ENCODE measurements at places on chromosomes 12 and 14. TPM values are rescaled to one million over a fixed set of nuclear protein-coding genes. Genes with fewer than 3 reads are reported as not detected.

AREL1 gene
- total RNA-seq, result 27.7 TPM

CD4 gene
- 11.2 TPM for total RNA-seq

SERPINA10 gene
- not detected for total RNA-seq

SRSF5 gene
- 153 TPM for total RNA-seq

CEBPE gene
- total RNA-seq, result not detected

EIF2S3B gene
- total RNA-seq, result 1.3 TPM

IL22 gene
- not detected for total RNA-seq

RAD9B gene
- 0.32 TPM for total RNA-seq

RFX4 gene
- not detected for total RNA-seq

SERPINA12 gene
- total RNA-seq, result not detected

SLC39A2 gene
- not detected for total RNA-seq

KRT2 gene
- total RNA-seq, result not detected

NDRG2 gene
- 12.0 TPM for total RNA-seq

ZNF84 gene
- 6.2 TPM for total RNA-seq

ANKRD33 gene
- total RNA-seq, result 0.13 TPM

TUNAR gene
- not detected for total RNA-seq

CLEC4D gene
- total RNA-seq, result not detected

WNT1 gene
- total RNA-seq, result not detected

ALX1 gene
- 0.26 TPM for total RNA-seq

GABARAPL1 gene
- total RNA-seq, result 69.3 TPM

CEP290 gene
- 3.9 TPM for total RNA-seq

AGAP2 gene
- 0.48 TPM for total RNA-seq

SMIM41 gene
- 50.8 TPM for total RNA-seq

Data from epithelial cell of alveolus of lung (primary cell).